ENCODE measurements at places on chromosomes 6 and 20.

- peak; percentile 51 for DNase-seq
Measured at GRCh38 chr6:111764238-111765175, 108.7 kb downstream of the FYN start.

DNA sequence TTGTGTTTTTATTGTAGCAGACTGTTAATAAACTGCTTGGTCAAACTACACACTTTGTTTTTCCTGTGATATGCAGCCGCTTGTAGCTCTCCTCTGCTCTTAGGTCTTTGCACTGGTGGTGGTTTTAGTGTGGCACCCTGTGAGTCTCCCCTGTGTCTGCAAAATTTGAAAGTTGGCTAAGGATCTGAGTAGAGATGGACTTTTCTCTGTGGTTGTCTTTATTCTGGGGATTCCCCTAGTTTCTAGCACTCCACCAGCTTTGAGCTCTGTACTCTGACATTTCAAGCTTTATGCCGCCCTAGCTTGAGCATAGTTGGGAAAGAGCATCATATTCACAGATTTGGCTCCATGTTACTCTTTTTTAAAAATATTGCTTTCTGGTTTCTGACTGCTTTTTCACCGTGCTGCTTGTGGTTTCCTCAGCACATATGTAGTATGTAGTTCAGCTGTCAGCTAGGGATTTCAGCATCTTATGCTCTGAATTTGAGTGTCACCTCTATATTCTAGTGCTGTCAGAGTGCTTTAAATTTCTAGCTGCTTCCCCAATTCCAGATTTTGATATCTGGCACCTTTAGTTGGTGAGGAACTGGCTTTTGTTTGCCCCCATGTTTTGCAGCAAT lies 25.4 kb downstream of the CDYL start:
- no peak for DNase-seq

DNA sequence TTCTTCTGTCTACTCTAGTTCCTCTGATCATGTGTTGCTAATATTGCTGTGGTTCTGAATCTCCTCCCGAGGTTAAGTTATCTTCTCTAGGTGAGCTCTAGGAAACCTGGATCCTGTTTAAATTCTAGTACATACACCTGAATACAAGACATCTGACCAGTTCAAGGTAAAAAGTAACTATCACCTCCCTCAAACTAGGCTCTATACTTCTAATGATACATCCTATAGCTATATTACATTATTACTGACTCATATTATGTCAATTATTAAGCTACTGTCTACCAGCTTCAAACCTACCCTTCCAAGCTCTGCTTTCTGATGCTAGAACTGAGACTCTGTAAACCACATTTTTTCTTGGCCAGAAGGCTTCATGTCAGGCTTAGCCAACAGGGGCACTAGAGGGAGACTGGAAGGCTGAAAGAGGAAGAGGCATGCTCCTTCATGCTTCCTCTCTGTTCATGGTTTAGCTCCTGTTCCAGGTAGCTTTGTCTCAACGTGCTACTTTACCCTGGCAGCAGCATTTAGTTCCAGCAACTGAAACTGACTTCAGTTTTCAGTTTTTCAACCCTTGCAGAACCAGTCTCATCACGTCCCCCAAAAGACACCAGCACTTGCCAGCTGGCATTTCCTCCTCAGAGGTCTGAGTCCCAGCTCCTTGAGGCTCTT lies 148.4 kb upstream of the TOP1 start:
- DNase-seq = no peak

DNA sequence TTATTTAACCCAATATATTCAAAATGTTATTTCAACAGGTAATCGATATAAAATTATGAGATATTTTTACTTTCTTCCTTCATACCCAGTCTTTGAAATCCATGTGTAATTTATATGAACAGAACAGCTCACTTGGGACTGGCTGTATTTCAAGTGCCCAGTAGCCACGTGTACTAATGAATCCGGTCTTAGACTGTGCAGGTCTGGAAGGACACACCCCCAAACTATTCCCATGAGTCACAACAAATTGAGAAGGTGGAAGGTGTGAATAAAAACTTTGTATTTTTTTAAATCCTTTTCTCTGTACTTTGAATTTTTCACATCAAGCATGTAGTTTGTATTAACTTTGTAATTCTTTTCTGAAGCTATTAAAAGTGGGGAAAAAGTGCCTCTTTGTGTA lies 2.8 kb downstream of the UNC5CL start:
- DNase-seq = no peak

DNA sequence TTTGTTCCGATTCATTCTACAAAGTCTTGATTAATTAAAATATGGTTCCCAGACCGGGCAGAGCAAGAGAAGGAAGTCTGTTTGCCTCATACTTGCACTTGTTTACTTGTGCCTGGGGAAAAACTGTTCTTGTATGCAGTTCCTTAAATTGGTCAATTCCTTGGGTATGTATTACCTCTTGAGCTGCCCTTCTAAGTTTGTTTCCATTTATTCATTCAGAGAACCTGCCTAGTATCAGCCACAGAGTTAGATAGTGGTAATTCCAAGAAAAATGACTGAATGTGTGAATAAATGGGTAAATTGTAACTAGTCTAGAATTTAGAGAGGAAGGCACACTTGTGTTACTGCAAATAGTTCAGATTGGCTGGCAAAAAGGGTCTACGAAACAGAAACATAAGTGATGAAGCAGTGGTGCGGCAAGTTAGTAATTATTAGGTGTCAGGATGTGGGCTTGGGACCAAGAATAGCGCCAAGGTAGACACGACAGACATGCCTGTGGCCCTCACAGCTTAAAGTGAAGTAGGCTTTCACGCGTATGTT lies 525 bp upstream of the MAK start:
- DNase-seq = no peak

DNA sequence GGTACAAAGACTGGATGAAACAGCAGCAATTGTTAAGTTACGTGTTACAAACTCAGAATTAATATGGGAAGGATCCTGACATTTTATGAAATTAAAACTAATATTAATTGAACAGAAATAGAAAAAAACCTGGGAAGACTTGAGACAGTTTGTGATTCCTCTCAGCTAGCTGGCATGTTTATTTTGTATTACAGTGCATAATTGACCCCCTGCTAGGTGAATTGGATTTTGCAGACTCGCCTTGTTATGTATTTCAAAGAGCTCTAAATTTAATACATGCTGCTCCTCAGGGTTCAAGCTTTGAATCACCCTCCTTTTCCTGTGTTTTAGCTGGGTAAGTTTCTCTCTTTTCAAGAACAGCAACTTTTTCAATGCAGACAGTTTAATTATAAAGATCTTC lies 339.4 kb downstream of the PLCB1 start:
- DNase-seq = no peak

GRCh38 chr6:22658934-22659333 lies 89.6 kb downstream of the HDGFL1 start:
- no peak for DNase-seq

DNA sequence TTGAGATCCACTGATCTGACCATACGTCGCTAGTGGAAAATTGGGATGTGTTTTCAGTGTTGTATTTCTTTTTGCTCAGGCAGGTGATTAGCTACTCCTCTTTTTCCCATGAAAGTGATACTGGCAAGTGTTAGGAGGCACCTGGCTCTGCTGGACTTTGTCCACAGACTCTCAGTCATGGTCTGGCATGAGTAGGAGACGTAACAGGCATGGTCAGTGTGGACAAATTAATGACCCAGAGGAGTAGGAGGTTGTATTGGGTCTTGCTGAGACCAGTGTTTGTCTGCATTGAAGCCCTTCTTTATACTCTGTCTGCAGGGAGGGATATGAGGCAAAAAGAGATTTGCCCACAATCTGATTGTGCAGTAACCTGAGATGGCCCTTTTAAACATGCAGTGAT lies 178.7 kb downstream of the DTNBP1 start:
- DNase-seq = no peak

GRCh38 chr20:59365611-59366285 lies 65.3 kb downstream of the EDN3 start:
- no peak for DNase-seq

DNA sequence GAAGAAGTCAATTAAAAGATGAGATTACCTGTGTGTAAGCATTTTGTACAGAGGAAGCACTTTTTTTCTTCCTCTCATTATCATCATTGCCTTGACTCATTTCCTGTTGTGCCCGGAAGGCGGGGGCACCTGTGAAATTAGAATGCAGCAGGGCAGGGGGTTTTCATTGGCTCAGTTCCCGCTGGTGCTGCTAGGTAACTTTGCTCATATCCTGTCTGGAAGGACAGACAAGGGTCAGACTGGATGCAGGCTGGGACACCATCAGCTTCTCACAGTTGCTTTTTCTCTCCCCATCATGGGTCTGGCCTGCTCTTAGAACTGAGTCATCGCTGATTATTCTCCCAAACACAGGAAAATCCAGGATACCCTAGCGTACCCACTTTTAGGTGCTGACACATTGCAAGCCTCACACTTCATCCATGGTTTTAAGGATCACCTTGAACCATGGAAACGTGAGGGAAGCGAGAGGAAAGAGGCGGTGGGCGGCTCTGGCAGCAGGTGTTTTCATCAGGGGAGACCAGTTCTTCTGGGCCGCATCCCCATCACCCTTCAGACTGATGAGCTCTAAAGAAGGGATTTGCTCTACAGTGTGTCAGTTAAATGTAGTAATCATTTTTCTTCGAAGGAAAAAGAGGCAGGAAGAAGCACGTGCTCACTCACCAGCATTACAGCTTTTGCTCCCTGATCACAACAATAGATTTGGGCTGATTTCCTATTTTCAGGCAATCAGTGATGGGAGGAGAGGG lies 195.7 kb upstream of the SASH1 start:
- DNase-seq = no peak

DNA sequence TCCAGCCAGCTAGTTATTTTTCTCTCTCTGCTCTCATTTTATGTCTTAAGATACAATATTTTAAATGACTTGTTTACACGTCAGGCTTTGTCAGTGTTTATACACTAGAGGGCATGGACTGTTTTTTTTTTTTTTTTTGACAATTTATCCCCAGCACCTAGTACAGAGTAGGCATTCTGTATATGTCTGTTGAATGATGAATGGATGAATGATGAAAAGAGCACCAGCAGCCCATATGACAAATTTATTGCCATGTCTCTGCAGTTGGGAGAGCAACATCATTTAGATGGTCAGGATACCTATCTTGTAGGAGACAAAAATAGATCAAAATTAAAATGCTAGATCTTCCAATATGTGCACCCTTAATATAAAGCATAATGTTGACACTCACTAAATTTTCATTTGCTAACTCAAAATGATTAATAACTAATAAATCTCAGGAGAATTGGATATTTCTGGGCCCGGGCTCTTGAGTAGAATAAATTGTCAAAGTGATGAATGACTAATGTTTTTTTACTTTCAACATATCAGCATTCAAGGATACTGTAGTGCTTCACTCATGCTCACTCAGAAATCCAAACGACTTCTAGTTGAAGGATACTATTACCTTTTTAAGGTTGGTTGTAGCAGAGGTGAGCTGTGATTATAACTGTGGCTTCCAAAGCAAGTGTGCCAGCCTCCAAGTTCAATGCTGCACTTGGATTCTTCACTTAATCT lies 200.0 kb downstream of the PHACTR1 start:
- DNase-seq = no peak

DNA sequence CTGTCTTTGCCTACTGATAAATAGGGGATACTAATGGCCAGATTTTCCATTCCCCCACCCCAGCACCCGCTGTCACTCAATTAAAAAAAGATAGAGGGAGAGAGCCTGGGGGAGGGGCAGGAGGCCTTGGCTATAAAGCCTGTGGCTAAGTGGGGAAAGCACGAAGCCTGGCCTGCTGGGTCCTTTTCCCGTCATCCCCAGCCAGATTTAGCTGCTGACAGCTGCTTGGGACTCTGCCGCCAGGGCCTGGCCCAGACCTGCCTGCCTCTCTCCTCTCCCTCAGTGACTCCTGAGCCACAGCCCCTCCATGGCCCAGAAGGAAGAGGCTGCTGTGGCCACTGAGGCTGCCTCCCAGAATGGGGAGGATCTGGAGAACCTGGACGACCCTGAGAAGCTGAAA lies at the start of gene APOBEC2:
TSS of gene APOBEC2 (plus strand) at position 162 of the 400 bp plus-strand sequence. CDS start at position 308, 146 bp downstream.
- no peak for DNase-seq

DNA sequence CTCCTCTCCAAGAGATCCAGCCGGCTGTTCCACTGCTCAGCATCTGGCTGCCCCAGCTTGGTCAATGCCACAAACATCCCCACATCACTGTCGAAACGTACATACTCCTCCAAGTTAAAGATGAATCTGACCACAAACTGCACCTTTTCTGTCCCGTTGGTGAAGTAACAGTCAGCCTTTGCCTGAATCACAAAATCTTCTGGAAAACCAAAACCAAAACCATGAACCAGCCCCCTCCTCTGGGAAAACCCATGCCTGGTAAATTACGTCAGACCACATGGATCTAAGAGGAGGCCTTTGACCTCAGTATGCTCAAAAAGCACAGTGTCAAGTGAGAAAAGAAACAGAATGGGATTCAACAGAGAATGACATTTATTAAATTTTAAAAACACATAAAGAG lies 1.7 kb downstream of the HLA-DOB start:
- DNase-seq = no peak

- DNase-seq = no peak
Measured at GRCh38 chr6:13617066-13617465, 1.9 kb downstream of the NOL7 start.

- no peak for DNase-seq
Measured at GRCh38 chr6:126086560-126086959, 100.2 kb downstream of the TRMT11 start.

DNA sequence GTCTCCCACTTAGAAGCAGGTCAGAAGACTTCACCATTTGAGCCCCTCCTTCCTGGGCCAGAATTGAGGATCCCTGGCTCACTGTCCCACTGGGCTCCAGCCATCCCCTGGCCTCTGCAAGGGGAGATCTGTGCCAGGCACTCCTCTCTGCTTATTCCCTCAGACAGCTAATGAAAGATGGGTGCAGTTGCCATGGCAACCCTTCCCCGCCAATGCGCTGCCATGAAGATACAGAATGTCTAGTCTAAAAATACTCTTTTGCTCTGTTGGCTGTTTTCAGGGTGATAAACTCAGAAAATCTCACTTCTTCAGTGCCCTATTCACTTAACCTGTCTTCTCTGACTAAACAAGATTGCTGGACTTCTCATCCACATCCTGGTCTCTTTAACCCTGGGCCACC lies 13.6 kb upstream of the TTLL2 start:
- no peak for DNase-seq

DNA sequence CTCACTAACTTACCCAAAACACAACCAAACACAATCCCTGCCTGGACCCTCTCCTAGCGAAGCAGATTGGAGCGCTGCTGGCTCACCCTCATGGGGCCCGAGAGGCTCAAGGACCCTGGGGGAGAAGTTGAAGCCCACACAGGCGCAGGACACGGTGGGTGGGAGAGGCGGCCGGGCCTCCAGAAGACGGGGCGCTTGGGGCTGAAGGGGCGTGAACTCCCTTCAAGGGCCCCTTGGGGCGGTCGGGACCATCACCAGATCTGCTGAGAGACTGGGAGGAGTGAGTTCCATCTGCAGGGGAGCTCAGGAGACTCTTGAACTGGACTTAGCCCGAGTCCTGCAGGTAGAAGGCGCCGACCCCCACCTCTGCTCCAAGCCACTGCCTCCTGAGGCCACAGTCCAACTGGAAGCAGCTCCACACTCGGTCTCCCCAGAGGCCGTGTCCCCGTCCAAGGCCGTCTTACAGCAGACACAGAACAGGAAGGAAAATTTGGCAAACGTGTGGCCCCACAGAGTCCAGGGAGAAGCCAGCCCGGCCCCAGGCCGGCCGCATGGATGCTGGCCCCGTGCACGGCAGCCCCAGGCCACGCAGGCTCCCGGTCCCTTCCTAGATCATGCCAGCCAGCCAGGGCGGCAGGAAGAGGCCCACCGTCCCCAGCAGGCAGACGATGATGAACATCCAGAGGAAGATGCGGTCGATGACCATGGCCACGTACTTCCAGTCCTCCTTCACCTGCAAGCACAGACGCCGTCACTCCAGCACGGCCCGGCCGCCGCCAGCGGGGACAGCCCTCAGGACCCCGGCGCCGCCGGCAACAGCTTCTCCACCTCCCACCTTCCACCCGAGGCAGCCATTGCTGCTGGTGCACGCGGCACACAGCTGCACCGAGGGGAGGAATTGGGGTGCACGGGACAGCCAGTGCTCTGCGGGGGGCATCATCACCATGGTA lies 14.7 kb downstream of the CHRNA4 start:
- no peak for DNase-seq
